ENCODE measurements at places on chromosomes 5 and 9.

GRCh38 chr5:149152317-149152746 is 11.0 kb downstream of the ABLIM3 start:
- DNase-seq = no peak
- H3K27me3 ChIP-seq = no peaks in the 10 kb centered on the region
- H3K4me3 ChIP-seq = no peak overlapping the region
- H3K36me3 ChIP-seq = no peaks in the 10 kb centered on the region
- peak overlapping the region; percentile 66 for H3K27ac ChIP-seq

DNA sequence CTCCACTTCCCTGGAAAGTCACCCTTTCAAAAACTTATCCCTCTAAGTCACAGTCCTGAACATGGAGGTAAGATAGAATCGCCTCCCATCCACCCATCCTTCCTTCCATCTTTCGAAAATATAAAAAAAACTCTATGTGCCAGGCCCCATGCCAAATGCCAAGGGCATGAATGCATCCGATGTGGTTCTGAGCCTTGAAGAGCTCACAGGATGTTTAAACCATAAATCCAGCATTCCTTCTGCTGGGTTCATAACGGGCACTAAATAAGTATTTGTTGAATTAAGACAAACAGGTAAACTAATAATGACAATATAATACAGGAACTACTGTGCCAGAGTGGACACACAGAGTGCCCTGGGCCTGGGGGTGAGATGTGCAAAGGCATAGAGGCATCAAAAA is 147.3 kb downstream of the TTLL11 start:
- H3K4me3 ChIP-seq = no peak overlapping the region
- H3K4me1 ChIP-seq = no peaks in the 10 kb centered on the region
- H3K27ac ChIP-seq = no peak overlapping the region

GRCh38 chr5:57989378-57989777 is 470.5 kb downstream of the PLK2 start:
- no peak overlapping the region for H3K4me3 ChIP-seq
- no peak for DNase-seq
- no peaks in the 10 kb centered on the region for H3K36me3 ChIP-seq
- no peak overlapping the region for H3K27ac ChIP-seq

GRCh38 chr9:87882627-87883026 is at the start of gene SPATA31E1:
TSS of gene SPATA31E1 (plus strand) at chr9:87882877. CDS start at chr9:87882892, 15 bp downstream.
- H3K27me3 ChIP-seq = no peaks in the 10 kb centered on the region
- no peak within 1 kb of the TSS for H3K27ac ChIP-seq
- no peaks in the 10 kb centered on the region for H3K36me3 ChIP-seq
- DNase-seq = no peak
- H3K4me1 ChIP-seq = no peaks in the 10 kb centered on the region

DNA sequence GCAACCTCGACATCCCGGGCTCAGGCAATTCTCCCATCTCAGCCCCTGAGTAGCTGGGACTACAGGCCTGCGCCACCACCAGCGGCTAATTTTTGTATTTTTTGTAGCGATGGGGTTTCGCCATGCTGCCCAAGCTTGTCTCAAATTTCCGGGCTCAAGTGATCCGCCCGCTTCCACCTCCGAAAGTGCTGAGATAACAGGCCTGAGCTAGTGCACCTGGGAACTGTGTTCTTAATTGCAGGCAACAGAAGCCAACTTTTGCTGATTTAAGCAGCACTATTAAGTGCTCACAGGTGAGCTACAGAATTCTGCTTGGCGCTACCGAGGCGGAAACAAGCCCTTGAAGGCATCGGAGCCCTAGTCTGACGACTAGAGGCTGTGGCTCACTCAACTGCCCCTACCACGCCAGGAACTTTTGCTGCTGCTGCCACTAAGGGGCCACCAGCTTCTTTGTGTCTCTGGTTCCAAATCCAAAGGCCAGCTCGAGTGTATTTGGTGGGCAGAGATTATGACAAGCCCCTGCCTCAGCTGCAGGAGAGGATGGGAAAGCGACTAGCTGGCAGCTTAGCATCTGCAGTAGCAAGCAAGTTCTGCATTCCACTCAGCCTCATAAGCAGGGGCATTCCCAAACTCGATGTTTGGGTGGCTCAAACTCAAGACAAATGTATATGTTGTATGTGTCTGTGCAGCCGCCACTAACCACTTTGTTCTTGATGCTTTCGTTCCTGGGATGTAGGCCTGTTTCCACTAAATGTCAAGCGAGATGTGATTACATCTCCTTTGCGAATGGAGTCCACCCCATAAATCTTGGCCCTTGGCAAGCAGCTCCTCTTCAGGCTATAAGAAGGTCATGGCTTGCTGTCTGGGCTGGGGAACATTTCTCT is 10.6 kb upstream of the HMCN2 start:
- H3K36me3 ChIP-seq = no peaks in the 10 kb centered on the region
- no peak for DNase-seq
- H3K4me3 ChIP-seq = no peak overlapping the region
- peaks cover 8% of the 10 kb centered on the region for H3K27me3 ChIP-seq
- no peaks in the 10 kb centered on the region for H3K4me1 ChIP-seq

- peaks cover 5% of the 10 kb centered on the region for H3K27me3 ChIP-seq
- no peak overlapping the region for H3K4me3 ChIP-seq
- no peak overlapping the region for H3K27ac ChIP-seq
- no peaks in the 10 kb centered on the region for H3K4me1 ChIP-seq
- DNase-seq = no peak
Measured at GRCh38 chr9:84971571-84971970, 302.0 kb downstream of the NTRK2 start.

GRCh38 chr9:78903581-78903980 is 606.7 kb downstream of the PSAT1 start:
- DNase-seq = no peak
- no peak overlapping the region for H3K27ac ChIP-seq
- no peaks in the 10 kb centered on the region for H3K27me3 ChIP-seq
- no peaks in the 10 kb centered on the region for H3K36me3 ChIP-seq

DNA sequence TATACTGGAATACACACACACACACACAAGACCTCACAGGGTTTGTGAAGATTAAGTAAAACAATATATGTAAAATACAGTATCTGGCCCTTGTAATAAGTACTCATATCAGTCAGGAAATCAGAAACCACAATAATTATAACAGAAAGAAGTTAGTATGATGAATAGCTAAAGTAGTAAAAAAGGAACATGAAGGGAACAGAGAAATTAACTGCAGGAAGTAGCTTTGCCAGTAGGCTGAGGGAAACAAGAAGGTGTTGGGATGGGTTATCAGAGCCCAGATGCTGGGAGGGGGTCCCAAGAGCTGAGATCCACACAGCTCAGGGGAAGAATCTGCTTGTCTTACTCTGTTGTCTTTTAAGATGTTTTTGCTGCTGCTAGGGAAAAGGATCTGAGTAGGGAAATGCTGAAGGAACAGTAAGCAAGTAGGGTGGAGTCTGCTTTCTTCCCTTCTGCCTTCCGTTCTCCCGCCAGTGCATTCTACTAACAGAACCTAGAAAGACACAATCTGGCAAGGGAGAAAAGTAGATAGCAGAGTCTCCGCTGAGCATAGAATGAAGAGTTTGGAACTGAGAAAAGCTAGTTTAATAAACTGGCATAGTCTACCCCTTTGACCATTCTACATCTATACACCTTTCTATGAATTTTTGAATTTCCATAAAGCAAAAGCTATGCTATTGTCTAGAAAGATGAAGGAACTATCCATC is 55.3 kb upstream of the ALDH1A1 start:
- DNase-seq = no peak
- H3K36me3 ChIP-seq = no peaks in the 10 kb centered on the region
- H3K4me1 ChIP-seq = no peaks in the 10 kb centered on the region
- H3K27ac ChIP-seq = no peak overlapping the region
- peaks cover 5% of the 10 kb centered on the region for H3K27me3 ChIP-seq
- no peak overlapping the region for H3K4me3 ChIP-seq

GRCh38 chr5:172004824-172005237 is 1.6 kb downstream of the FBXW11 start:
- no peaks in the 10 kb centered on the region for H3K27me3 ChIP-seq
- no peak overlapping the region for H3K4me3 ChIP-seq
- DNase-seq = no peak
- peaks cover 60% of the 10 kb centered on the region for H3K4me1 ChIP-seq
- no peaks in the 10 kb centered on the region for H3K36me3 ChIP-seq
- peak overlapping the region; percentile 98 for H3K27ac ChIP-seq

GRCh38 chr5:168427224-168427623 is 59.0 kb upstream of the RARS1 start:
- H3K4me3 ChIP-seq = no peak overlapping the region
- no peaks in the 10 kb centered on the region for H3K36me3 ChIP-seq
- no peak for DNase-seq
- H3K27ac ChIP-seq = no peak overlapping the region
- no peaks in the 10 kb centered on the region for H3K4me1 ChIP-seq
- no peaks in the 10 kb centered on the region for H3K27me3 ChIP-seq

DNA sequence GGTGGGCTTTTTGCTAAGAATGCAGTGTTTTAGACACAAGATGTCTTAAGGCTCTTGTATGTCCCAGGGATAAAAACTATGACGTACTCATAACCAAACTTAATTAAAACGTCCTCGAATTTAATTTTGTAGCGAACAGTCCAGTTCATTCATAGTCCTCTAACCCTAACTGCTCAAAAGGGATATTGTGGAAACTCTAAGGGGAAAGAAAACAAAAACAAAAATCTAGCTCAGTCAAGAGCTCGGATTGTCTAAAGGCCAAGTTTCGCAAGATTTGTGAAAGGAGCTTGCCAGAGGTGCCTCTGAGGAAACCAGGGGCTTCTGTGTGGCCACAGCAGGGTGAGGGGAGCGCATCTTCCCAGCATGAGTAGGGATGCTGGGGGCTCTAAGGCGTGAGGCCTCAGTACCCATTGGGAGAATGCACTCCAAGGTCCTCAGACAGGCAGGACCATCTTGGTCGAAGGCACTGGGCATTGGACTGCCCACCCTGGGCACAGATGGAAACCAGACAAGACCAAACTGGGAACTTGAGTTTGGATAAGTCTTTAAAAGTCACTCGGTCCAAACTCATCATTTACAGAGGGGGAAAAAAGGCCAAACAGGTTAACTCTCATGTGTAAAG is 71.8 kb downstream of the PRRT1B start:
- H3K27me3 ChIP-seq = no peaks in the 10 kb centered on the region
- peaks cover 42% of the 10 kb centered on the region for H3K36me3 ChIP-seq
- no peaks in the 10 kb centered on the region for H3K4me1 ChIP-seq
- no peak overlapping the region for H3K4me3 ChIP-seq

DNA sequence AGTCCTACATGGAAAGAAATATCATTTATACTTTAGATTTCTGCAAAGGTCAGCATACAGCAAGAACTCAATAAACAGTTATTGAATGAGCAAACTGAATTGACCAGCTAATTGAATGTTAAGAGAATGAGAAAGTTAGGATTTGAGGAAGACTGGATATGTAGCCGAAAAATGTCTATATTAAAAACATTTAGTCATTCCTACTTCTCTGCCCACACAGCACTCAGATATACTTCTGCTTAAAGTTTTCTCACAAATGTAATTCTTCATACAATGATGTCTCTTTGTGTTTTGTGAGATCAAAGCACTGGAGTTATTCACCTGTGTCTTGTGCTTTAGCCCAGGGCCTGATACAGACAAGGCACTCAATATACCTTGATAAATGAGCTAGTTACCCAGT is 188.6 kb downstream of the PARP8 start:
- no peak for DNase-seq
- no peaks in the 10 kb centered on the region for H3K36me3 ChIP-seq
- H3K4me1 ChIP-seq = no peaks in the 10 kb centered on the region
- no peak overlapping the region for H3K27ac ChIP-seq
- no peak overlapping the region for H3K4me3 ChIP-seq

GRCh38 chr9:120490888-120491595 is 88.9 kb downstream of the CDK5RAP2 start:
- no peak overlapping the region for H3K27ac ChIP-seq
- H3K4me1 ChIP-seq = no peaks in the 10 kb centered on the region
- H3K27me3 ChIP-seq = no peaks in the 10 kb centered on the region
- H3K4me3 ChIP-seq = no peak overlapping the region
- no peak for DNase-seq

DNA sequence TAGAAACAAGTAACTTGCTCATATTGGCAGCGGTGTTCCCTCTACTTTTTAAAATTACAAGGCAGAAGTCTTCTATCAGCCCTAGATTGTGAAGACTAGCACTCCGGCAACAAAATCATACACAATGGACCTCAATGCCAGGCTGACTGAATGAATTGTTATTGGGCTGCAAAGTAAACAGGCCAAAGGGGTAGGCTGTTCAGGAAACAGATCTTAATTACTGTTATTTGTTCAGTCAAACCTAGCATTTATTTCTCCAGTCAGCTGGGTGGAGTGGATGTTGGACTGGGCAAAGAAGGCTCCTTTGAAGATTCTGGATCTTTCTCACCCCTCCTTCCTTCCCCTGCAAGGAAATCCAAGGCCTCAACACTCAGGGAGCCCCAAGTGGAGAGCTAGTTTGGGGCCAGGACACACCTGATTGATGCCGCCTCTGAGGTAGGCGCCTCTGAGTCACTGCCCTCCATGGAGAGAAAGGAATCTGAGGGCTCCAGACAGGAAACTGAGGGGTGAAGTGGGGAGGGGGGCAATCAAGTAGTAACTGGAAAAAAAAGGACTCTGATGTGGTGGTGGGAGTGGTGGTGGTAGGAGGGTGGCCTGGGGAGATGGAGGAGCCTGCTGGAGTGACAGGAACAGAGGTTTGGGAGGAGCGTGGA is 35.5 kb downstream of the SERINC5 start:
- H3K27ac ChIP-seq = no peak overlapping the region
- no peaks in the 10 kb centered on the region for H3K36me3 ChIP-seq
- H3K27me3 ChIP-seq = no peaks in the 10 kb centered on the region
- DNase-seq = no peak
- H3K4me3 ChIP-seq = no peak overlapping the region
- no peaks in the 10 kb centered on the region for H3K4me1 ChIP-seq

DNA sequence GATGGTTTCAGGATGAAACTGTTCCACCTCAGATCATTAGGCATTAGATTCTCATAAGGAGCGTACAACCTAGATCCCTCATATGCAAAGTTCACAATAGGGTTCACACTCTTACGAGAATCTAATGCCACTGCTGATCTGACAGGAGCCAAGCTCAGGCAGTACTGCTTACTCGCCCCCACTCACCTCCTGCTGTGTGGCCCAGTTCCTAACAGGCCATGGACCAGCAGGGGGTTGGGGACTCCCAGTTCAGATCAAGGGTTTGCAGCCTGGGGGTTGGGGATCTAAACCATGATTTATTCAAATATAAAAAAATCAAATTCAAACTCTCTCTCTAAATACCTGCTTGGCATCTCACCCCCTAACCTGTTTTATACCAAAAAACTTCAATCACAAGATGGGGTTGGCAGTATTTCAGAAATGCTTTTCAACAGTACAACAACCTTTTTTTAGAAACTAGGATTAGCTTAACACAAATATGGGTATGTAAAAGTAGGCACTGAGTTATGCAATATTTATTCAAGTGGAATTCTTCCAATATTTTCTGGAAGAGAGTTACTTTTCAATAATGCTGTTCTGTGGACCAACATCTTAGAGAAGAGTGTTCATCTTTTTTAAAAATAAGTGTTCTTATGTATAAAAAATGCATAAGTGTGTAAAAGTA is 30.1 kb upstream of the SLC12A2 start:
- no peak for DNase-seq
- no peaks in the 10 kb centered on the region for H3K36me3 ChIP-seq
- H3K27ac ChIP-seq = no peak overlapping the region
- H3K27me3 ChIP-seq = no peaks in the 10 kb centered on the region
- no peak overlapping the region for H3K4me3 ChIP-seq

GRCh38 chr9:118281772-118282171 is 577.6 kb downstream of the TLR4 start:
- H3K4me1 ChIP-seq = no peaks in the 10 kb centered on the region
- no peaks in the 10 kb centered on the region for H3K36me3 ChIP-seq
- DNase-seq = no peak
- H3K27ac ChIP-seq = no peak overlapping the region
- H3K4me3 ChIP-seq = no peak overlapping the region

Measured in adrenal gland (tissue), 19 donors.